ENCODE measurements at places on chromosomes 3 and 15.

GRCh38 chr15:69704229-69704628, 251.6 kb downstream of the RPLP1 start:
- no peaks in the 10 kb centered on the region for H3K27me3 ChIP-seq
- no peak for DNase-seq
- H3K4me1 ChIP-seq, result no peaks in the 10 kb centered on the region

- peaks cover 17% of the 10 kb centered on the region for H3K27me3 ChIP-seq
- H3K36me3 ChIP-seq, result peaks cover 2% of the 10 kb centered on the region
- H3K4me1 ChIP-seq, result peaks cover 3% of the 10 kb centered on the region
- peak; percentile 60 for DNase-seq
Measured at GRCh38 chr15:101088788-101089578, 162.9 kb downstream of the CHSY1 start.

GRCh38 chr3:72390841-72391240, 457.4 kb downstream of the SHQ1 start:
- no peaks in the 10 kb centered on the region for H3K27me3 ChIP-seq
- H3K36me3 ChIP-seq, result no peaks in the 10 kb centered on the region
- H3K4me3 ChIP-seq, result no peak overlapping the region
- DNase-seq, result no peak

DNA sequence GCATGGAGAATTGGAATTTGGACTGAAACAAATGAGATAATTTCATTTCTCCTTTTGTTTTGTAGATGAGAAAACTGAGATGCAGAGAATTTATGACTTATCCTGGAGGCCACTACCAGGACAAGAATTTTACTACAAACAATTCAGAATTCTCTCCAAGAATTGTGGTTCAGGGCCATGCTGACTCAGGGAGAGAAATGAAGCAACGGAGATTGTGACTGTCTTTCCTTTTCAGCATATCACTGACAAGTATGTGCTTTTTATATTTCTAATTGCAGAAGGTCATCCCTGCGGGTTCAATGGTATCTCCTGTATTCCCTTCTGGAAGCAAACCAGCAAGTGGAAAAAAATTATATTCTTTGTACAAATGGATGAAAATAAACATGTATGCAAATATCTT, 170.8 kb upstream of the MITF start:
- H3K4me1 ChIP-seq, result no peaks in the 10 kb centered on the region
- H3K4me3 ChIP-seq, result no peak overlapping the region
- no peak for DNase-seq
- no peak overlapping the region for H3K27ac ChIP-seq
- H3K36me3 ChIP-seq, result no peaks in the 10 kb centered on the region

DNA sequence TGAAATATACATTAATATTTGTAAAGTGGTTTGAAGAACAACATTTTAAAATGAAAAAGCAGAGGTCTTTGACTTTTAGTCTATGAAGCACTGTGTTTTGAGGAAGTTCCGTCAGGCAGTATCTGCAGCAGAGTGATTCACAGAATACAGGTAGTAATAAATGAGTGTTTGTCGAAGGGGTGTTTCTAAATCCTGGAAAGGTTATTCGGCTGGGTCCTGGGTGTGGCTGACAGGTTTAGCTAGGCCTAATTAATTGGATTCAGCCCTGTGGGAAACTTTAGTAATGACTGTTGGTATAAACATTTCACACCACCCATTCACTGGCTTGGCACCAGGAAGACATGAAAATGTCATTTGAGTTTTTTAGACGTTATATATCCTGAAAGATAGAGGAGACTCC, 51.3 kb downstream of the TIPARP start:
- H3K36me3 ChIP-seq, result no peaks in the 10 kb centered on the region
- H3K27ac ChIP-seq, result no peak overlapping the region
- H3K4me3 ChIP-seq, result no peak overlapping the region
- no peaks in the 10 kb centered on the region for H3K27me3 ChIP-seq
- no peaks in the 10 kb centered on the region for H3K4me1 ChIP-seq
- DNase-seq, result no peak

DNA sequence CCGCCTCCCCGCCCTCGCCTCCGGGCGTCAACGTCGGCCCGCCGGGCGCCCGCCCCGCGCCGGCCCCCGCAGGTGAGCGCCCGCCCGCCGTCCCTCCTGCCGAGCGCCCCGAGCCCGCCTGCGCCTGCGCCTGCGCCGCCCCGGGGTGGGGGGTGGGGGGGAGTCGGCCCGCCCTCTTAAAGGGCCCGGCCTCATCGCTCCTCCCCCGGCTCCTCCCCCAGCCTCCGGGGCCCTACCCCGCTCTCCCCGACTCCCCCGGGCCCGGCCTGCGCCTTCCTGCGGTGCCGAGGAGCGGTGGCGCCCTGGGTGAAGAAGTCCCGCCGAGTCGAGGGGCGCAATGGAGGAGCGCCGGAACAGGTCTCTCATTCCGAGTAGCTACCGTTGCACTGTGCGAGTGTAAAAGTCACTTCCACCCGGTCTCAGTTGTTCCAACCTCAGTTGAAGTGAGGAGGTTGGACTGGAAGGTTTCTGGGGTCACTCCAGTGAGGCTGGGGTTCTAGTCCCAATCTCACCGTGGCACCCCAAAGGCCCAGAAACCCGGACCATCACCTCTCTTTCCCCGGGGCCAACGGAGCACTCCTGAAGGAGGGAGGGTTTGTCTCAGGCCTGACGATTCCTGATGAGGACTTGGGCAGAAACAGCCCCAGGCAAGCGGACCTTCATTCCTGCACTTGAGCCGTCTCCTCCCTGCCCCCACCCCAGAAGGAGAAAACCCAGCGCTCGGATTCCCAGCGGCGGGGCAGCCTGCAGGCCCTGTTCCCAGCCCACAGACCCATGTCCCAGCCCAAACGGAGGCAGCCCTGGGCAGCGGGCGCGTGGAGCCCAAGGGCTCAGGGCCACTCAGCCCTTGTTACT, 1.5 kb upstream of the TNK2 start:
- H3K36me3 ChIP-seq, result peaks cover 2% of the 10 kb centered on the region
- peak overlapping the region; percentile 82 for H3K4me3 ChIP-seq
- no peaks in the 10 kb centered on the region for H3K27me3 ChIP-seq
- peaks cover 37% of the 10 kb centered on the region for H3K4me1 ChIP-seq
- H3K27ac ChIP-seq, result no peak overlapping the region

DNA sequence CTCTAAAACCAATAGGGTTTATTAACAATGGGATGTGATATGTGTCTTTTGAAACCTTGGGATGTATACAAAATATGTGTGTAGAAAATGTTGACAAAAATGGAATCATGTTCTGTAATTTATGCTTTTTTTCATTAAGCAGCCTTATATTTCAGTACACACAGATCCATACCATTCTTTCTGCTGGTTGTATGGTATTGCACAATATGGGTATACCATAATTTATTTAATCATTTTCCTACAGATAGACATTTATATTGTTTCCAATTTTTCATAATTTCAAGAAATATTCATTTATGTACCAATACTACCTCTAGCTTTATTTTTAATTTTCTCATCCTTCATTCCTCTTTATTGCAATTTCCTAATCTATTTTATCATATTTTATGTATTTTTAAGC, 83.5 kb downstream of the NEK10 start:
- H3K4me1 ChIP-seq, result no peaks in the 10 kb centered on the region
- no peaks in the 10 kb centered on the region for H3K27me3 ChIP-seq
- H3K36me3 ChIP-seq, result peaks cover 2% of the 10 kb centered on the region
- H3K4me3 ChIP-seq, result no peak overlapping the region
- no peak for DNase-seq

- H3K4me3 ChIP-seq, result no peak overlapping the region
- H3K27me3 ChIP-seq, result no peaks in the 10 kb centered on the region
- DNase-seq, result no peak
- no peak overlapping the region for H3K27ac ChIP-seq
- H3K36me3 ChIP-seq, result no peaks in the 10 kb centered on the region
- H3K4me1 ChIP-seq, result no peaks in the 10 kb centered on the region
Measured at GRCh38 chr3:21256932-21257331, 494.1 kb downstream of the ZNF385D start.

- H3K27ac ChIP-seq, result no peak overlapping the region
- no peak overlapping the region for H3K4me3 ChIP-seq
- DNase-seq, result peak; percentile 15
- no peaks in the 10 kb centered on the region for H3K36me3 ChIP-seq
- peaks cover 39% of the 10 kb centered on the region for H3K27me3 ChIP-seq
Measured at GRCh38 chr3:183895296-183895695, 10.6 kb upstream of the PARL start.

- peaks cover 4% of the 10 kb centered on the region for H3K4me1 ChIP-seq
- no peak for DNase-seq
- no peak overlapping the region for H3K27ac ChIP-seq
Measured at GRCh38 chr15:44188795-44189194, 6.3 kb downstream of the FRMD5 start.

GRCh38 chr15:66124651-66125050, 128.9 kb downstream of the MEGF11 start:
- no peaks in the 10 kb centered on the region for H3K4me1 ChIP-seq
- no peak for DNase-seq
- H3K4me3 ChIP-seq, result no peak overlapping the region
- H3K27me3 ChIP-seq, result peaks cover 65% of the 10 kb centered on the region
- H3K36me3 ChIP-seq, result no peaks in the 10 kb centered on the region
- no peak overlapping the region for H3K27ac ChIP-seq

GRCh38 chr3:17749705-17750293, 7.4 kb upstream of the TBC1D5 start:
- H3K27ac ChIP-seq, result peak overlapping the region; percentile 93
- peaks cover 16% of the 10 kb centered on the region for H3K4me1 ChIP-seq
- no peaks in the 10 kb centered on the region for H3K36me3 ChIP-seq
- no peaks in the 10 kb centered on the region for H3K27me3 ChIP-seq
- peak overlapping the region; percentile 92 for H3K4me3 ChIP-seq

DNA sequence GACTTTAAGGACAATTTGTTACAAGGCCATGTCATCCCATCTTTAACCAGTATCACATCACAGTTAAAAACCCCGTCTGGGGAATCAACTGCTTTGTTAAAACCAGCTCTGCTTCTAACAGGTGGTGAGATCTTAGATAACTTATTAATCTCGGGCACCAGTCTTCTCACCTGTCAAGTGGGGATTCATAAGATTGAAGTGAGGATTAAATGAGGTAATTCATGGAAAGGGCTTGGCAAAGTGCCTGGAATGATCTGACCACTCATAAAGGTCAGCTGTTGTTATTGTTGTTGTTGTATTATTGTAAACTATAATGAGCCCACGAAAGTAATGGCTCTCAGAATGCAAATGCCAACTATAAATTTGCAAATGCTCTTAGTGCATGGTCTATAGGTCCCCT, 30.1 kb upstream of the SLC24A5 start:
- H3K27ac ChIP-seq, result no peak overlapping the region
- no peaks in the 10 kb centered on the region for H3K36me3 ChIP-seq
- H3K27me3 ChIP-seq, result peaks cover 20% of the 10 kb centered on the region
- DNase-seq, result no peak
- H3K4me1 ChIP-seq, result no peaks in the 10 kb centered on the region

DNA sequence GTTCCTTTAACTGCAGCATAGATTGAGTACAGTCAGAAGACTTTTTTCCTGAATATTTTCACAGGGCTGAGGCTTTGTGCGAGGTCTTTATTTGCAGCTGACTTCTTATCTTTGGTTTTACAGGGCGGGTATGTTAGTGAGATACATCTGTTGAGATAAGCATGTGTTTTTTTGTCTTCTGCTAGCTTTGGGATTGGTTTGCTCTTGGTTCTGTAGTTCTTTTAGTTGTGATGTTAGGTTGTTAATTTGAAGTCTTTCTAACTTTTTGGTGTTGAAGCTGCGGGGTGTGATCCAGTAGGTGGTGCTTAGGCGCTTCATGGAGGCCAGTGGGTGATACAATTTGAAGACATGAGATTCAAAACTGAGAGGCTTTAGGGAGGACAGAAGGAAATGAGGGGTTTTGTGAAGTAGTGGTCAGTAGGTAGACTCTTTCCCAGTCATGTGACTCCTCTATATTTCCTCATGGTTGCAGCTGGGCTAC, 67.9 kb upstream of the TNFSF10 start:
- no peaks in the 10 kb centered on the region for H3K36me3 ChIP-seq
- peak overlapping the region; percentile 95 for H3K27ac ChIP-seq
- peaks cover 44% of the 10 kb centered on the region for H3K4me1 ChIP-seq
- peak overlapping the region; percentile 19 for H3K4me3 ChIP-seq
- no peak for DNase-seq
- H3K27me3 ChIP-seq, result no peaks in the 10 kb centered on the region

- H3K27me3 ChIP-seq, result peaks cover 82% of the 10 kb centered on the region
- no peak overlapping the region for H3K4me3 ChIP-seq
- H3K27ac ChIP-seq, result peak overlapping the region; percentile 9
- H3K4me1 ChIP-seq, result peaks cover 15% of the 10 kb centered on the region
Measured at GRCh38 chr3:194200422-194201081, 64.6 kb downstream of the HES1 start.

- DNase-seq, result no peak
- H3K4me1 ChIP-seq, result peaks cover 10% of the 10 kb centered on the region
Measured at GRCh38 chr3:12810961-12811360, 14.5 kb downstream of the CAND2 start.

DNA sequence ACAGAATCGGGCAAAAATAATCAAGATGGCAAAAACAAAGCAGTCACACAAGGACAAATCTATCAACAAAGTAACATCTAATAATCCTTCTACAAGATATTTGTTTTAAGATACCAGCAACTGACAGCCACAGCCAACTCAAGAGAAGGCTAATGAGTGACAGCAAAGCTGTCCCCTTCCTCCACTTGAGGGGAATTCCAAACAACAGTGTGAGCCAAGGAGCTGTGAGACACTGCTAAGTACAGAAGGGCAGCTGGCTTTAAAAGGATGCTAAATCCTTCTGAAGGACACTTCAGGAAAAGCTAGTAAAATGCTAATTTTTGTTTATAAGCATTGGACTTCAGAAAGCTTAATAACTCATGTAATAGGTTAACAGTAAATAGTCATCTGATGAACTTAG, 120.3 kb upstream of the GOLGA8J start:
- no peaks in the 10 kb centered on the region for H3K4me1 ChIP-seq
- DNase-seq, result no peak
- no peak overlapping the region for H3K4me3 ChIP-seq
- no peak overlapping the region for H3K27ac ChIP-seq
- peaks cover 3% of the 10 kb centered on the region for H3K36me3 ChIP-seq
- peaks cover 66% of the 10 kb centered on the region for H3K27me3 ChIP-seq

GRCh38 chr15:45646220-45646619, 11.4 kb downstream of the SQOR start:
- H3K4me3 ChIP-seq, result no peak overlapping the region
- H3K4me1 ChIP-seq, result peaks cover 54% of the 10 kb centered on the region
- peaks cover 4% of the 10 kb centered on the region for H3K36me3 ChIP-seq
- DNase-seq, result no peak

DNA sequence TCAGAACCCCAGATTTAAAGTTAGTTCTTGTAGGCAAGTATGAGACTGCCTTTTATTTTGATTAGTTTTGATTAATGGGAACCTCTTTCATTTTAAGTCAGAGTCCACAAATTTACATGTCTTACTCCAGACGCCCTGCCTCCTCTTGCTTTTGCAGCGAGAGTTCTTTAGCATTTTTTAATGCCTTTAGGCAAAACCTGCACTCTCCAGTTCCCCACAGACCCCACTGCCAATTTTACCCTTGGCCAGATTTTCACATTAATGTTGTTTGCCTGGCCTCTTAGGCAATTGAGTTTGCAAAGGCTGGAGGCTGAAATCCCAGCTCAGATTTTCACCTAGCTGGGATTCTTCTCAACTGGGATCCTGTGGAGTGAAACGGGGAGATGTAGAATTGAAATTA, 85.8 kb downstream of the GAP43 start:
- H3K4me3 ChIP-seq, result no peak overlapping the region
- H3K4me1 ChIP-seq, result no peaks in the 10 kb centered on the region
- no peak overlapping the region for H3K27ac ChIP-seq
- no peaks in the 10 kb centered on the region for H3K36me3 ChIP-seq
